Anterior cingulate cortex (tissue), 58 donors: ENCODE measurements at places on chromosomes 4 and X.

DNA sequence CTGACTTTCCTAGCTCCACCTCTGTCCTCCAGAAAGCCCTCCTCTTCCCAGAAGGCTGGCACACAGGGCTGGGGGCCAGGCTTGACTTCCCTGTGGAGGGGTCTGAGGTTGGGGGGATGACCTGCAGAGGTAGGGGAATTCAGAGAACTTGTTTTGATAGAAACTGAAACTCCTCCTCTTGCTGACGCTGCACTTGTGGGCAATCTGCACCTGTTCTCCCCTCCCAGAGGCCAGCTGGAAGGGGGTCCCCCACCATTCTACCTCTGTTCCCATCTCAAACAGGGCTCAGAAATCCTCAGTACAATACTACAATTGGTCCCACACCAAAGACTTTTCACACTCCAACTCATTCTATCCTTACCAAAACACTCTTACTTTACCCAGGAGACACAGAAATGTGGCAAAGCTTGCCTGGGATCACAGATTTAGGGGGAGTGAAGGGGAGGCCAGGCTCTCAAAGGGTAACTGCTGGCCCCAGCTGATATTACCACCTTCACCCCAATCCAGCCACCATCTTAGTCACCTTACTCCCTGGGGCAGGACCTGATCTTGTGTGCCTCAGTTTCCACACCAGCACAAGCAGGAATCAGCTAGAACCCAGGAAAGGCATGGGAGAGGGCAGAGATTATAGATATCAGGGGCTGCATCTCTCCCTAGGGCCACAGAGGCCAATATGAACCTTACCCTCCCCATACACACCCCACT, 18.5 kb downstream of the OTUD5 start:
- no peak for DNase-seq

- no peak for DNase-seq
Measured at GRCh38 chrX:115940888-115941332, 229.6 kb upstream of the AGTR2 start.

GRCh38 chr4:8241211-8241779, 28.3 kb upstream of the HTRA3 start:
- DNase-seq: no peak

- DNase-seq: no peak
Measured at GRCh38 chrX:11131146-11131545, 20.0 kb downstream of the HCCS start.

GRCh38 chr4:75584067-75584466, 28.2 kb downstream of the ODAPH start:
- DNase-seq: no peak

- DNase-seq: no peak
Measured at GRCh38 chrX:39841604-39842003, 256.2 kb downstream of the BCOR start.

DNA sequence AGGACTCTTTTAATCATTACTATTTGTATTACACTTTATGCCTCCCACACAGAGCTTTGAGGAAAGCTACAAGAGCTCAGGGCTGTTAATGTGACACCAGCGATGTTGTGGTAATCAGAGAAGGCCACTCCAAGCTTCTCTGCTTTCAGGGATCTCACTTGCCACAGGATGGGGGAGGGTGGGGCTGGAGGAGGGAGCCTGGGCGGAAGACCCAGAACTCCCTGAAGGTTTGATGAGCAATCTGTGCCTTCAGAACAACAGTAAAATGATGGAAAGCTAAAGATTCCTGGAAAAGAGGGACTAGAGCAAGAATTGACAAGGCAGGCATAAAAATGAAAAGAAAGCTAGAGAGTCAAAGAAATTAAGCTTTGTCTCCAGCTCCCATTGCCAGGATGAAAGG, 75.6 kb downstream of the MAML3 start:
- no peak for DNase-seq

- DNase-seq: no peak
Measured at GRCh38 chrX:109350551-109350950, 131.3 kb downstream of the GUCY2F start.

DNA sequence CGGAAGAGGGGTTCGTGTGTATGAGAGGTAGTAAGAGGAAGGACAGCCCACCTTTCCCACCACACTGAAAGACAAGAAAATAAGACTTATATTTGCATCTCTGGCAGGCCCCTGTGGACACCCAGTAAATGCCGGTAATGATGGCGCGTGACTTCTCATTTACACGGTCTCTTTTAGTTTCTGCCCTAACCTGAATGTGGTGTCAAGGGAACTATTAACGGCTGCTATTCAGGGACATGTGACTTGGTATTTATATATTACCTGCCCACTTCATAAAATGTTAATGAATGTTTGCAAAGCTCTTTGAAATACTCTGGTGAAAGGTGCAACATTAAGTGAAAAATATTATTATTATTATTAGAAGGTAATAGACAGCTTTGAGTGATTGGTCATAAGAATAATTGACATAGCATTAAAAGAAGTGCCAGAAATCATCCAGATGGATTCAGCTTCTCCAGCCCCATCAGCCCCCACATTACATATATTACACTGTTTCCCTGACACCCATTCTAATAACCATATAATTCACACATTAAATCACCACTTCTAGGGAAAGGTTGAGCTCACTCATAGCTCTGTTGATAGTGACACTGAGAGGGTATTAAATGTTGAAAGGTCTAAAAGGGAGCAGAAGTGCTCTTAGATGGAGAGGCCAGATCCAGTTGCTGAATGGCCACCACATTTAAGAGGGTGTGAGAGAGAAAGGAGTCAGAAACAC, 83.0 kb upstream of the BEND4 start:
- DNase-seq: no peak

DNA sequence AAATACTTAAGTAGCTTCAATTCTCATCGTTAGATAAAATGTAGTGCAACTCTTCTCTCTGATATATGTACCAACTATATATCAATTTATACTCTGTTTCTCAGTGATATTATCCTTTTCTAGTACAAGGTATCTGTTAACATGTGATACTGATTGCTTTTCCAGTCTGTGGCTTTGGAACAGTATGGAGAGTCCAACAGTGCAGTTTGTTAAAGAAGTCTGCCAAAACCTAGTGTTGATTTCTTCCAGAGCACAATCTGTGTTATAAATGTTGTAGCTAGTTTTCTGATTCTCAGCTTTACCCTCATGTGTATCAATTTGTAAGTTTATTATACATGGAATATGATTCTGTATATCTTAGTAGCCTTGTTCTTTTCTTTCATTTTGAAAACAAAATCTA, 465.0 kb downstream of the IL15 start:
- DNase-seq: no peak

DNA sequence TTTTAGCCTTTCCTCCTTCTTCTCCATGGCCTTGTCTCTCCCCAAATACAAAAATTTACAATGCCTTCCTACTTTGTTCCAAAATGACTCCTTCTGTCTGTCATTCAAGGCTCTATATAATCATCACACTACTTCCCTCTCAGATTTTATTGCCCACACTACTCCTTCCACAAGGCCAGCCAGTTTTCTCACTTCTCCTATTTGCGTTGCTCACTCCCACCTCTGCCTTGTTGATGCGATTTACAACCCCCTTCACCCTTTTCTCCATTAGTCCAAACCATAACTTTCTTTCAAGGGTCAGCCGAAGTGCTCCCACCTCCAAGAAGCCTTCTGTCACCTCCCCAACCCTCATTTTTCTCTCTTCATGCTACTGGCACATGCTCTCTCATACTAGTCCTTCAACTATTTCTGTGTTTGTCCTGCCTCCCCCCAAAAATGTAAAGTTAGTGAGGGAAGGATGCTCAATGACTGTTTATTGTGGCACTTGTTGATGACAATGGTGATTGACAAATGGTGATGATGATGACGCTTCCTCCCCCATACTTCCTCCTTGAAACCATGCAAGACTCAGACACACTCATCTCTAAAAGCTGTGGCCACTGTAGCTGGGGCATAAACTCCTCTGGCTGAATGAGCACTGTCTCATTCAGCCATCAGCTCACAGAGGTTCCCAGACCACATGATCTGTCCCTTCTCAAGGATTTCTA, 2.7 kb upstream of the XKRX start:
- no peak for DNase-seq

DNA sequence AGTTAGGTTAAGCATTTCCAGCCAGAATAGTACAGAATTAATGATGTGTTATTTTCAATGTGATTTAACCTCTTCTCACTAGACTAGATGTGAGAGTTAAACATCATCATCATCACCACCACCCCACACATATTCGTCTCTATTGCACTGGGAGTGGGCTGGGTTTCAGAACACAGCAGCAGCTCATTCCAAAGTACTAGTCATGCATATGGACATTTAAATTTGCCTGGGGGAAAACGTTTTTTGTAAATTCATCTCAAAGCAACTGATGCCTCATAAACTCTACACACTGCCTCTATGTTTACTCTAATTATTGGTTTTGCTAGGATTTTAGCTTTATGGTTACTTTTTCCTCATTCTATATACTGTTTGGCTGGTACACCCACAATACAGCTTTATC, 509.1 kb downstream of the PPP4R3C start:
- DNase-seq: no peak

DNA sequence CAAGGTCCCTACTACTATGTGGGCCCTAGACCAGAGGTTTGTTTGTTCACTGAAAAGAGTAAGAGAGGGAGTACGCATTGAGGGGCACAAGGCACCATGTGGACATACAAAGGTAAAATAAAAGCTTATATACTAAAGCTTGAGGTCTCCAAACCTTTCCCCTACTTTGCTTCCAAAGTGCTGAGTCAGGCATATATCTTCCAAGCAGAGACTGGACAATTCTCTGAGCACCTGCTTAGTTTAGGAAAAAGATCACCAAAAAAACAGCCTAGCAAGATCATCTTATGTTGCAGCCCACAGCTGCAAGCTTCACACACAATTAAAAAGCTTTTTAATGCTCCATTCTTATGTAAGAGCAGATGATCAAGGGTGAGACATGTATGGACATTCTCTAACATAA, 119.5 kb downstream of the WDFY3 start:
- no peak for DNase-seq

GRCh38 chrX:150291014-150291413, 72.1 kb upstream of the MAMLD1 start:
- peak; percentile 86 for DNase-seq

DNA sequence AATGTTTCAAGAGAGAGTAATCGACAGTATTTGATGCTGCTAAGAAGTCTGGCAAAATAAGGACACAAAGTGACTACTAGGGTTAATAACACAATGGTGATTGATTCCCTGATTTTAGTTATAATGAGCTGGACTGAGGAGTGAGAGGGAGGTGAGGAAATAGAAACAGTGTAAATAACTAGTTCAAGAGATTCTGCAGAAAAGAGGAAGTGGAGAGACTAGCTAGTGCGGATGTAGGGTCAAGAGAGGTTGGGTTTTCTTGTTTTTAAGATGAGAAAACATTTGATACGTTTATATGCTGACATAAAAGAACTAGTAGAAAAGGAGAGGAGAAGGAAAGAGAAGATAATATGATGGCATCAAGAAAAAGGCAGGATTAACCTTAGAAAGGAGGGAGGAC, 12.2 kb upstream of the TRPC5 start:
- no peak for DNase-seq

DNA sequence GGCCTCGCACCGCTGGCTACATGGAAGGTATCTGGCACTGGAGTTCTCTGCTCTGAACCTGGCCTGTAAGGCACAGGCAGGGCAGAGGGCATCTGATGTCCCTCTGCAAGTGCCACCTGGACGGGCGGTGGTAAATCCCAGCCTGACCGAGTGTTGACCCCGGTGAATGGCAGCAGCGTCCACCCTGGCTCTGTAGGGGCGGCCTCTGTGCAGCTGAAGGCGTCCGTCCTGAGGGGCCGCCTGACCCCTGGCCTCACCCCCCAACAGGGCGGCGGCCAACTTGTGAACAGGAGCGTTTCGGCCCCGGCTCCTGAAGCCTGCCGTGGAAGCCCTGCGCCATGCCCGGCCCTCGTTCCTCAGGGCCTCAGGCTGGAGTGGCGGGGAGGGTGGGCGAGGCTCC, 51.4 kb downstream of the CPZ start:
- no peak for DNase-seq

DNA sequence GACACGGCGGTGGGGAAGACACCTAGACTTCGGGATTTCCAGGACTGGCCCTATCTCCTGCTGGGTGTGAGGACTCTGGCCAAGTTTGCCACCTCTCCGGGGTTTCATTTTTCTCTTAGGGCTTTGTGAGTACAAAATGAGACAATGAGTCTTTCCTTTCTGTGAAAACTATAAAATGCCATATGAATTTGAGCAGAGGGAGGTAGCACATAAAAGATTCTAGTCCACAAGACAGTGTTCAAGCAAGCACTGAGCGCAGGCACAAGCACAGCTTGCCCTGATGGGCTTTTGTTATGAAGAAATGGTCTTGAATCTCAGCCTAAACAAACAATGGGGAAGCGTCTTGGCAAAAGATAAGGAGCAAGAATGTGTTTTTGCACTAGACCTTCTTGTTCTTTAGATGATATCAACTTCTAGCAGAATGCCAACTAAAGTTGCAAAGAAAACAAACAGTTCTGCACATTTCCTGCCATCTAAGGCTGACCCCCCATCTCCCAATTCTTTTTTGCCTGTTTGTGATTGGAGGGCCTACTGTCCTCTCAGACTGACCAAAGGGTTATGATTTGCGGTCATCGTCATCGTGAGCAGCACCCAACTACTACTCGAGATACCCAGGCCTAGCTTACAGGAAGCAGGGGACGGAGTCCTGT, 73.0 kb upstream of the ZNF518B start:
- no peak for DNase-seq

DNA sequence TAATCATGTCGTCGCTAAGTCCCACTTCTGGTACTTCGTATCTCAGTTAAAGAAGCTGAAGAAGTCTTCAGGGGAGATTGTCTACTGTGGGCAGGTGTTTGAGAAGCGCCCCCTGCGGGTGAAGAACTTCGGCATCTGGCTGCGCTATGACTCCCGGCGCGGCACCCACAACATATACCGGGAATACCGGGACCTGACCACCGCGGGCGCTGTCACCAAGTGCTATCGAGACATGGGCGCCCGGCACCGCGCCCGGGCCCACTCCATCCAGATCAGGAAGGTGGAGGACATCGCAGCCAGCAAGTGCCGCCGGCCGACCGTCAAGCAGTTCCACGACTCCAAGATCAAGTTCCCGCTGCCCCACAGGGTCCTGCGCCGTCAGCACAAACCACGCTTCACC, 11.3 kb downstream of the PNCK start:
- DNase-seq: no peak

- no peak for DNase-seq
Measured at GRCh38 chr4:48708610-48709009, 71.5 kb downstream of the FRYL start.

- DNase-seq: no peak
Measured at GRCh38 chr4:165851256-165851655, 21.8 kb upstream of the TLL1 start.

DNA sequence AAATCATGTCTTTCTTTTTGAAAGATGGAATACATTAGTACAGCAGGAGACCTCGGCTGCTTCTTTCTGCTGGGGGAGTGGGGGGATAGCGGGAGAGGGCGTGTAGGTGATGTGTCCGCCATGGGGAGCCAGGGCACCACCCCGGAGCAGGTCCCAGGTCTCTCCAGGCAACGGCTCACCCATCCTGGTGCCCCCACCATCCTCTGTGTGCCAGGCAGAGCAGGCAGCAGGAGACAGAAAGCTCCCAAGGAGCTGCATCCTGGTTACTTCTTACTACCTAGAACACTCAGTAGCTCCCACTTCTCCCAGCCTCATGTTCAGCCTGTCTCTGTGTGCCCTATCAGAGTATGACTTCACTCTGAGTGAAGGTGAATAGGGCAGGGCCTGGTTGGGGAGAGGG, 23.6 kb downstream of the TNIP2 start:
- DNase-seq: no peak
